Sigmoid colon (tissue), 7 donors: ENCODE measurements at places on chromosomes 3 and 15. TPM values are rescaled to one million over a fixed set of nuclear protein-coding genes. Genes with fewer than 3 reads are reported as not detected.
A peak's percentile ranks its signal among the peaks of the same experiment; 100 is the strongest.

Gene MCF2L2
- polyA plus RNA-seq = 2.4 TPM

DNA sequence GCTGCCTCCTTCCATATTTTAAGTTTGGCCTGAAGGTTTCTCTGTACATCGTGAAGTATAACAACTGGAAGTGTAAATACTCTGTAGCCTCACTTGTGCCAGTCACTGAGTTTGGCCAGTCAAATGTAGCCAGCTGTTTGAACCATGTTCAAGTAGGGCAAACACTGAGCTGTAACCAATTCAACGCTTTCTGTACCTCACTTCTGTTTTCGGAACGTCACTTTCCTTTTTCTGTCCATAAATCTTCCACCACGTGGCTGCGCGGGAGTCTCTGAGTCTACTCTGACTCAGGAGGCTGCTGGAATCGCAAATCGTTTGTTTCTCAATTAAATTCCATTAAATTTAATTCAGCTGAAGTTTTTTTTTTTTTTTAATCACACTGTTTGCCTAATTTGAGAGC, 88.8 kb upstream of the RARB start:
- no peak for DNase-seq

GRCh38 chr3:1117843-1118473, 25.1 kb downstream of the CNTN6 start:
- DNase-seq = no peak

- no peak for DNase-seq
Measured at GRCh38 chr3:75171630-75172230, 492.4 kb upstream of the FRG2C start.

Gene RBMS3
- 0.46 TPM for polyA plus RNA-seq

DNA sequence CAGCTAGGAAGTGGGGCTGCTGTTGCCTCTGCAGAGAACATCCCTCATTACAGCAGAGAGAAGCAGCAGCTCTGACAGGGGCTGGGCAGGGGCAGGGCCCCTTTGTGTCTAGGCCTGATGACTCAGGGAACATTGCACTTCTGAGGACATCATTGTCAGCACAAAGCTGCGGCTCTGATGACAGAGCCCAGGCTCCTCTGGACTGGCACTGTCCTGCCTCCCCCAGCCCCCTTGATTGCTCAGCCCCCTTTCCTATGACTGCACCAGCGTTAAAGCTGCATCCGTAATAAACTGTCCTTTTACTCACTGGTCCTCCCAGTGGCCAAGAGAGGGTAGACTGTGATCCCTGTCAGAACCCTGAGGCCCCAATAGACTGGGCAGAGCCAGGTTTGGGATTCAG, 18.3 kb downstream of the TRH start:
- DNase-seq = no peak

Gene PLA2G4E
- not detected for polyA plus RNA-seq

DNA sequence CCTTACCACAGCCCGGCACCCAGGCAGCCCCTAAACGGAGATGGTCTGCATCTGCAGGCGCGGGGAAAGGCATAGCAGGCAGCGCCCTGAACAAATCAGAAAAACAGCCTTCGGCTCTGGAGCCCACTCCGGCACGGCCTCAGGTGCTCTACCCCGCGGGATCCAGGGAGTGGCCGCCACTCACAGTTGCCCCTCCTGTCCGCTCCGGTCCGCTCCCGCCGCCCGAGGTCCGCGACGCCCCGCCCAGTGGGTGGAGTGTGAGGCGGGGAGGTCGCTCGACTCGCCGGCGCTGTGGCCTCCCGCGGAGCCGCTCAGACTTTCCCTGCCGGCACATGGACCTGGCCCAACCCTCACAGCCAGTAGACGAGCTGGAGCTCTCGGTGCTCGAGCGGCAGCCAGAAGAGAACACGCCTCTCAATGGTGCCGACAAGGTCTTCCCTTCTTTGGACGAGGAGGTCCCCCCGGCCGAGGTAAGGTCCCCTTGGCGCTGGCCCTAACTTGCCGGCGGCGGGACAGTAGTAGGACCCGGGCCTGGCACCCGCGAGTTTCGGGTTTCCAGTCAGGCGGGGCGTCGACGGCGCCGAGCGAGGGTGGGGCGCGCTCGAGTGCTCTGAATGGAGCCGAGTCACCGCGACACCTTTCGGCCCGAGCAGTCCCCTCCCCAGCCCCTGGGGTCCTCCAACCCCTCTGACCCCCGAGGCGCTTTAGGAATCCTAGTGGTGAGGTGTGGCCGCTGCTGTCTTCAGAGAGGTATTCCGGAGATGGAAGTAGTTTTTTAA, at the start of gene C3orf52:
TSS of gene C3orf52 (plus strand) at position 314 of the 779 bp plus-strand sequence. CDS start at position 333, 19 bp downstream.
- DNase-seq = peak; percentile 86

Gene DPH6
- 4.2 TPM for polyA plus RNA-seq

Gene BOC
- polyA plus RNA-seq = 4.2 TPM

- no peak for DNase-seq
Measured at GRCh38 chr15:84057714-84058331, 177.8 kb upstream of the GOLGA6L4 start.

DNA sequence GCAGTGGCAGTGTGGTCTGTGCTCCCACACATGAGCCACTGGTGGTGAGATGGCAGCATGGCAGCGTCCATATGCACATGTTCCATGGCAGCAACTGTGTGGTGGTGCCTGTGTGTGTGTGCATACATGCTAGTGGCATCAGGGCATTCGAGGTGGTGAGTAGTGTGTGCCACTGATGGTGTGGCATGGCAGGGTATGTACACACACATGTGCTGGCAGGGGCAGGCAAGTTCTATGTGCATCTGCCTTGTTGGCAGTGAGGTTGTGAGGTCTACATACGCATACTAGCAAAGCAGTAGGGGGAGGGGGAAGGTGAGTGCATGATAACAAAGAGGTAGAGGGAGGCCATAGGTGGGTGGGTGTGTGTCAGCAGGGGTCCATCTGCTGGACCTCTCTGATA, 378.7 kb downstream of the C3orf38 start:
- DNase-seq = no peak

DNA sequence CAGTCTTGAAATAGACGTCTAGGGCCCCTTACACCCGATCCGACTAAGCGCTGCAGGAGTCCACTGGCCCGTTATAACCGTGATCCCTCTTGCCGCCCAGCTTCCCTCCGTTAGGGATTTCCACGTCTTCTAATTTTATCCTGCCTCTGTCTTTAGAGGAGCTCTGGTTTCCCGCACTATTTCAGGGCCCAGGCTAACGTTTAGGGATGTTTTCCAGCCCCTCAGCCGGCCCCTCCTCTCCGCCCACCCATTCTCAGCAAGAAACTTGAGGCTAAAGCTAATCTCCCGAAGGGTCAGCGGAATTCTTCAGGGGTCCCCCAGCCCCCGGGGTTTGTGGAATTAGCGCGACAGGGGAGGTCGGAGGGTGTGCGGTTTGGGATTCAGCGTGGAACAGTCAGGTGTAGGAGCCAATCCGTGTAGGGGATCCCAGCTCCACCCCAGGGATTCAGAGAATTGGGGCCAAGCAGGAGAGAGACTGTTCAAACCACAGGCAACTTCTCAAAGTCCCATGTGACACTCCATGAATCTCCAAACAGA, 1.6 kb downstream of the PTX3 start:
- no peak for DNase-seq

- no peak for DNase-seq
Measured at GRCh38 chr3:128788268-128788869, 62.4 kb downstream of the RAB7A start.

Gene TIMMDC1
- 63.8 TPM for polyA plus RNA-seq

Gene ISG20
- polyA plus RNA-seq = 70.9 TPM

GRCh38 chr3:19573644-19574043, 360.4 kb downstream of the EFHB start:
- DNase-seq = no peak

DNA sequence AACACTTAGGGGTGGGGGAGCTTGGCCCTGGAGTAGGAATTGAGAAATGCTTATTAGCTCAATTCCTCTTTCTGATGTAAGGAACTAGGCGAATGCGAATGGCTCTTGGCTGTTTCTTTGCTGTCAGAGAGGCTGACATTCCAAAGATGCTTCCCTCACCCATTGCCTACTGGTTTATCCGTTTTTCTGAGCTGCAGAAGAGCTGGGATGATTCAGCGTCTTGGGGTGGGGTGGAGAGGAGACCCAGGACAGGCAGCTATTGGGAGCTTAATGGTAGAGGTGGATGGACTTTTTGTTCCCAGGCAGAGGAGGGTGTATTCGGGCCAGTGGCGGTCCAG, 9.8 kb downstream of the PLEKHO2 start:
- DNase-seq = peak; percentile 84

Gene PRTG
- 0.42 TPM for polyA plus RNA-seq

- DNase-seq = no peak
Measured at GRCh38 chr3:183862610-183863009, 22.1 kb downstream of the PARL start.

GRCh38 chr3:58464866-58465265, 27.0 kb upstream of the KCTD6 start:
- DNase-seq = no peak

GRCh38 chr3:4772171-4772804, 206.9 kb upstream of the BHLHE40 start:
- peak; percentile 93 for DNase-seq

GRCh38 chr3:187292181-187292580, 644 bp upstream of the MASP1 start:
- no peak for DNase-seq

DNA sequence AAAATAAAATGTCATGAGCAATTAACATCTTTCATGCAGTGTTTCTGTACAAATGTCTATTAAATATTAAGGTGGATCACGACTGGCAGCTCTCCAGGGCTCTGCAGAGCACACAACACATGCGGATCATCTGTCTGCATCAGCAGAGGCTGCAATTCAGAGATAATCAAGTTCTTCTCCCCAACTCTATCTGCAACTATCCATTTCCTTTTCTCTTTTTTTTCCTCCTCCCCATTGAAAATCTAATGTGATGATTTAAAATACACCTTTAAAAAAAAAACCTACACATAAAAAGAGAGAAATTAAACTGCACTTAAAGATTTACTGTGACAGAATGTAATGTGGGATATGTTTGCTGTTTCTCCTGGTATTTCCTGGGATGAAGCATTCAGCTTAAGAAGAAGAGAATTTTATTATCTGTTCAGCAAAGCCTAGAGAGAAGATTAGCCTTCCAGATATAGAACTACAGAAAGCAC, 352.6 kb upstream of the CCDC54 start:
- no peak for DNase-seq

- DNase-seq = no peak
Measured at GRCh38 chr15:27706300-27706699, 392.8 kb downstream of the OCA2 start.

Gene OCA2
- not detected for polyA plus RNA-seq

Gene CLDN16
- 0.01 TPM for polyA plus RNA-seq

- no peak for DNase-seq
Measured at GRCh38 chr15:84082739-84083138, 152.8 kb upstream of the GOLGA6L4 start.

DNA sequence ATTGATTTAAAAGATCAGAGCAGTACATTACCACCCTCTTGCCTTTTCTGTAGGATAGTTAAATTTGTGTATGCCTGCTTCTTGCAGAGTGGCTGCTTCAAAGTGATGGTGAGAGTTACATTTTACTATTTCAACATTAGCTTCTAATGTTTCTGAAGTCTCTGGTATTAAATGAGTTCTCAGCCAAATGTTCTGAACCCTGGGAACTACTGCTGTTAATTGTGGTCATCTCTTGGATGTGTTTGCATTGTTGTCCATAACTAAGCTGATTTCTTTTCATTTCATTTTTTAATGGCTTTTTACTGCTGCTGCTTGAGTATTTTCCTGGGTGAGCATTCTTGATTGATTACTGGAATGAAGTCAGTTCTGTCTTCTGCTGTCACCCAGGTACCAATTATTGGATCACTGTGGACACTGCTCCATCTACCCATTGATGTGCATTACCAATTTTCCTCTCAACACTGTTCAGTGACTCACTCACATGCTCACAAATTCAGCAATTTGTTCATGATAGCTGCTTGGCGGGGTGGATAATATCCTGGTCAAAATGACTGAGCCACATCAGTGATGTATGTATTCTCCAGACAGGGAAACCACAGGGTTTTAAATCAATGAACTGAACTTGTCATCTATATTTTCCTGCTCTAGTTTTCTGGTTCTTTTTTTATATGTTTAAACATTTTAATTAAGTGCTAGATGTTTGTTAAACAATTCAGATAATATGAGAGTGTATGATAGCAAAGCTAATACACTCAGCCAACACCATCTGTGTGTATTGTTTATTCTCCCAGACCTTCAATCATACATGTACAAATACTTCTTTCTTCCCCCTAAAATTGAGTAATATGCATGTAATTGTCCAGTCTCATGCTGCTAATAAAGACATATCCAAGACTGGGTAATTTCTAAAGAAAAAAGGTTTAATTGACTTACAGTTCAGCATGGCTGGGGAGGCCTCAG, 587.6 kb downstream of the RSL24D1 start:
- no peak for DNase-seq

Gene ANKRD34C
- polyA plus RNA-seq = not detected

DNA sequence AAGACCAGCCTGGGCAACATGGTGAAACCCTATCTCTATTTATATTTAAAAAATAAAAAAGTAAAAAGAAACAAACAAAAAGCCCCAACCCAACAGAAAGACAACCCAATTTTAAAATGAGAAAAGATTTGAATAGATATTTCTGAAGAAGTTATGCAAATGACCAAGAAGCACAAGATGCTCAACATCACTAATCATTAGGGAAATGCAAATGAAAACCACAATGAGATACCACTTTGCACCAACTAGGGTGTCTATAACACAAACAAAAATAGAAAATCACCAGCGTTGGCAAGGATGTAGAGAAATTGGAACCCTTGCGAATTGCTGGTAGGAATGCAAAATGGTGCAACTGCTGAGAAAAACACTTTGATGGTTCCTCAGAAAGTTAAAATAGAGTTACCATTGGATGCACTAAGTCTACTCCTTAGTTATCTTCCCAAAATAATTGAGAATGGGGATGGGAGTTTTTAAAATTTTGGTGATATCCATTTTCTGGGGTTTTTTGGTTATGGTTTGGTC, 45.8 kb upstream of the CCNB2 start:
- no peak for DNase-seq

Gene SPINT1
- polyA plus RNA-seq = 146 TPM

- DNase-seq = no peak
Measured at GRCh38 chr3:141722081-141722480, 16.0 kb upstream of the RNF7 start.

DNA sequence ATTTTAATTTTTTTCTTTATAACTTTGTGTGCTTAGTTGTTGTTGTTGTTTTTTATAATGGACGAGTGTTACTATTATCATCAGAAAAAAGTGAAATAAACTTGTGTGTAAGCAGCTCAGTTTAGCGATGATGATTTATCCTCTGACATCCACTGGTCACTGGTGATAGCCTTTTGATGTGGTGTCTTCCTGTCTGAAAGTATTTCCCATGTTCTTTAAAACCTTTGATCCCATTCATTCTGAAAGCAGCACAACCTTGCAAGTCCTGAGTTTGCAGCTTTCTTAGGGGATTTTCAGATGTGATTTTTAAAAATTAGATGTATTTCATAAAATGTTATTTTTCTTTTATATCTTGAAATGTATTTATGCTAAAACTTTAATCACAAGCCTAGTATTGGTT, 85.9 kb upstream of the ZPLD1 start:
- no peak for DNase-seq

GRCh38 chr3:138824114-138824506, 10.6 kb downstream of the PIK3CB start:
- DNase-seq = no peak
